ENCODE measurements at places on chromosomes 3 and 15.

DNA sequence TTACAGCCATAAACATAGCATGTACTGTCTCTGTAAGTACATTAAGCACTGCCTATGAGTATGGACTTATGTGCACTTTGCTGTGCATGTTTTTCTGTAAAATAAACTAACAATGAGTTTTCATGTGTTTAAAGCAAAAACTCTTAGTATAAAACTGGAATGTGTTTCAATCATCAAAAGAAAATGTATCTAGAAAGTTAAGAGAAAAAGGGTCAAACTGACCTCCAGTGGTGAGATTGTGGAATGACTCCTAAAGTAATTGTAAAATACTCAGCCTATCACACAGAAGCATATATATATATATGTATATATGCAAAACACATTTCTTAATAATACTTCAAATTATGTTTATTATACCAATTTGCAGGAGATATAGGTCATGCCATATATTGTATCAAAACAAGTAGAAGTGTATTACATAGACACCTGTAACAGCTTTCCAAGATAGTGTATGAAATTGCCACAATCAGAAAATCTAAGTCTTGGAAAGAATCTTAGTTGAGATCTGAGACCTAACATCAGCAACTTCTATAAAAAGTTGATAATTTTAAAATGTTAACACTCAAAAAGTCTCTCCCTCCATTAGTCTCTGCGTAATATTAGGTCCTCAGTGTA lies 199.6 kb downstream of the FMN1 start:
- DNase-seq, result peak; percentile 8

GRCh38 chr15:65884511-65884910 lies 15.2 kb downstream of the RAB11A start:
- no peak for DNase-seq

GRCh38 chr3:197501496-197501878 lies 54.3 kb downstream of the BDH1 start:
- no peak for DNase-seq

GRCh38 chr3:7271631-7272030 lies 410.7 kb downstream of the GRM7 start:
- DNase-seq, result no peak

GRCh38 chr3:180881065-180881801 lies 31.2 kb upstream of the FXR1 start:
- no peak for DNase-seq

GRCh38 chr15:29924750-29925149 lies 102.5 kb upstream of the TJP1 start:
- peak; percentile 63 for DNase-seq

GRCh38 chr15:74036271-74037170 lies 42.0 kb downstream of the PML start:
- peak; percentile 56 for DNase-seq

GRCh38 chr3:153166206-153166605 lies 4.2 kb downstream of the RAP2B start:
- DNase-seq, result no peak

DNA sequence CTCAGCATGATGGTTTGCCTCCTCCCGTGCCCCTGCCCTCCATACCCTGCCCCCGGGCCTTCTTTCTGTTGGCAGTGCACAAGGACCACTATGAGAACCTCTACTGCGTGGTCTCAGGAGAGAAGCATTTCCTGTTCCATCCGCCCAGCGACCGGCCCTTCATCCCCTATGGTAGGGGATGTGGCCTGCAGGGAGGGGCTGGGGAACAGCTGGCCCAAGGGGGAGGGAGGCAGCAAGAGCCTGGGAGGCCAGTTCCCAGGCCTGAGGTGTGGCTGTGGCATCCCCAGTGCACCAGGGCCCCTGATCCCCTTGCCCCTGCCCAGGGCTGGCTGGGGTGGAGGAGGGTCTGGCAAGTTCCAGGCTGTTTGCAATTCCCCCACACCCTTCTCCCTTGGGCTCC lies 2.6 kb upstream of the PLA2G4B start:
- DNase-seq, result no peak

GRCh38 chr3:43695863-43696262 lies 5.1 kb downstream of the ABHD5 start:
- no peak for DNase-seq

DNA sequence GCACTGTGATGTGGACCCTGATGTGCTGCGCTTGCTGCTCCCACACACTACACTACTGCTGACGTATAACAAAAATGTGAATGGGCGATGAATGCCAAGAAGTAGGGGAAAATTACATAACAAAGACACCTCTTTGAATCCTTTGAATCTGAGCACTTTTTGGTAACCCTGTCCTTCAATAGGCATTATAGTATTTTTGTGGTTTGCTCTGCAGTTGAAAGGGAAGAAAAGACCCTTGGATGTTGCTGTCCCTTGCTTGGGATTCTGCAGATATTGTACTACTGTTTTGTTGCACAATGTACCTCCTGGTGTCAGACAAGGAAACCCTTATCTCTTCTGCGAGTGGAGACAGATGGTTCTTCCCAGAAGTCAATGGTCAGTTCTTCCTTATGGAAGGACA lies 124.8 kb upstream of the UBE3A start:
- no peak for DNase-seq

DNA sequence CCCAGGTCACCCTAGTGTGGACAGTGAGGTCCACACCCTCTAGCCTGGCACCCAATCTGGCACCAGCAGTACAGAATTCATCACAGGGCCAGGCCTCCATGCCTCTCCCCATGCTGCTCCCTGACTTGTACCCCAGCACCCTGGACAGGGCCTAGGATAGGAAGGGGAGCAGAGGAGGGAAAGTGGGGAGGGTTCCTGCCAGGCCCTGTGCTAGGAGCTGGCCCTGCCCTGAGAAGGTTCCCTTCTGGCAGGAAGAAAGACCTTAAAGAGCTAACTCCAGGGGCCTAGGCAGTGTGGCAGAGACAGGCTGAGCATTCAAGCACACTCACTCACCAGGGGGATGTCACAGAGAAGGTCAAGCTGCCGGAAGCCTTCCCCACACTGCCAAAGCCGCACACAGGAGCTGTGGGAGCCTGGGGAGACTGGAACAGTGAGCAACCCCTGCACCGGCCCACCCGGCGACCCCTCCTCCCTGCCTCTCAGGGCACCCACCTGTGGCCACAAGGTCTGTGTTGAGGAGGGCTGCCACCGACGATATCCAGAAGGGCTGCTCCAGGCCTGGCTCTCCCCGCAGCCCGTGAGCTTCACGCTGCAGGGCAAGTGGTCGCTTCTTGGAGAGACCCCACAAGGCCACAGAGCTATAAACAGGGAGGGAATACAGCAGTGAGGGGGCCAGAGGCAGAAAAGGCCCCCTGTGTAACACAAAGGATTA lies 7.4 kb downstream of the RRP9 start:
- no peak for DNase-seq

DNA sequence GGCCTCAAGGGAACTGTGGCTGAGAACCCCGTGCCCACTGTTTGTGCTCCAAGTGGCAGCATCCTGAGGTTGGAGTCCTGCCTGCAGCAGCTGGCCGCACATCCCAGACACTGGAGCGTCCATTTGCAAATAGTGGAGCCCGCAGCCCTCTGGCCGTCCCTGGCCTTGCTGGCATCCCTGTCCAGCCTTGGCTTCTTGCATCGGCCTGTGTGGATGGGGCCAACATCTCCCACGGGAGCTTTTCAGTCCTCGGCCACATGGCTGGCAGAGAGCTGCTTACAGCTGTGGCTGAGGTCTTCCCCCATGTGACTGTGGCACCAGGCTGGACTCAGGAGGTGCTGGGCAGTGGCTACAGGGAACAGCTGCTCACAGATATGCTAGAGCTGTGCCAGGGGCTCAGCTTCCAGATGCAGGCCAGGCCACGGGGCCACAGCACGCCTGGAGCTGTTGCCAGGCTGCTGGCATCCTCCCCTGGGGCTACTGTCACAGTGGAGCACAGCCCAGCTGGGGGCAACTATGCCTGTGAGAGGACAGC lies 71.2 kb downstream of the FAM43A start:
- no peak for DNase-seq

DNA sequence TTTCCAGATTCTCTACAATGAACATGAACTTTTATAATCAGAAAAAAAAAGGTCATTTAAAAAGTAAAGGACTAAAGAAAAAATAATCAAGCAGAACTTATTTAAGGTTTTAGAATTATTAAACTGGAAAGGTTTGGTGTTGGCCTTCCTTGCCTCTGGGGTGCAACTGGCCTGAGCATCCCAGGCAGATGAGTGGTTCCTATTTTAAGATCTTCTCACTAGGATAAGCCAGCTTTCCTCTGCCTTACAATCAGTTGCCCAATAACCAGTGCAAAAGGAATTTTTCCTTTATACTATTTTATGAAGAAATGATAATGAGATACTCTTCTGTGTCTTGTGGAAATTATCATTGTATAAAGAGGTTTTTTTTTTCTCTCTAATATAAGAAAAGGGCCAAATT lies 56.6 kb downstream of the SEC22A start:
- DNase-seq, result no peak

DNA sequence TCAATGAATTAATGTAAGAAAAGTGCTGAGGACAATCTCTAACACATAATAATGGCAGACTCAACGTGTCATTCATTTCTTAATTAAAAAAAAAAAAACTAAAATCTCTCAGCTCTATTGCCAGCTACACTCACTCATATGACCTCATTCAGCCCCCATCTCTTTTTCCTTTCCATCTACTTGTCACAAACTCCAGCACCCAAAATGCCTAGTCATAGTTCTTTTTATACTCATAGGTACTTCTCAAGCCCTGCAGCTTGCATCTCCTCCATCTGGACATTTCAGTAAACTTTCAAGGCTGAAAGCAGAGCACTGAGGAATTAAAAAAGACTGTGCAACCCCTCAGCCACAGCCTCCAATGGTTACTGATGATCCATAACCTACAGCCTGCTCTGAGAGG lies 109.8 kb downstream of the PLCH1 start:
- DNase-seq, result no peak

DNA sequence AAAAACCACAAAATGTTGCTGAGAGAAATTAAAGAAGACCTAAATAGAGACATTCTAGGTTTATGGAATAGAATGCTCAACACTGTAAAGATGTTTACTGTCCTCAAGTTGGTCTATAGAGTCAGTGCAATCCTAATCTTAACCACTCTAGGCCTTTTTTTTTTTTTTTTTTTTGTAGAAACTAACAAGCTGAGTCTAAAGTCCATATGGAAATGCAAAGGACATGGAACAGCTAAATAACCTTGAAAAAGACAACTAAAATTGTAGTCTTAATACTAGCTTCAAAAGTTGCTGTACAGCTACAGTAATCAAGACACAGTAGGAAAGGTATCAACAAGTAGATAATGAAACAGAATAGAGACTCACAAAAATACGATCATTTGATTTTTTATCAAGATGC lies 32.9 kb downstream of the CDV3 start:
- DNase-seq, result no peak

- DNase-seq, result no peak
These were observed 354.4 kb downstream of the TUSC7 start for GRCh38 chr3:117063930-117064329.

- no peak for DNase-seq
These were observed 15.5 kb downstream of the TRAK1 start for GRCh38 chr3:42106646-42107045.

GRCh38 chr15:95663156-95664100 lies 667.1 kb upstream of the NR2F2 start:
- DNase-seq, result no peak

GRCh38 chr15:50590288-50590687 lies 43.8 kb upstream of the USP50 start:
- DNase-seq, result no peak

DNA sequence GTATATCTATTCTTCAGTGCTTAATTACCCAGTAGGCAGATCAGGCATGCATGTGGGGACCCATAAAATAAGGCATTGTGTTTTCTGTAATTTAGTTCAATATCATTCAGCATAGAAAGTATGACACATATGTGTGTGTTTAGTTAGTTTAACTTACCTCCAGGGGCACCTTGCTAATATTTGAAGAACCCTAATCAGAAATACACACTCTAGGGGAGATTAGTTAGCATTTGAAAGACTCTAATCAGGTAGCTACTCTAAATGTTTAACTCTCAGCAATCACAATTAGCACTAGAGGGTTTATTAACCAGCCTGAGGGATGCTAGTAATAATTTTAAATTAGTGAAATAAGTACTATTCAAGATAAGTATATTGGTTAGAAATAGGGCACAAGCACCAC lies 104.5 kb downstream of the ECT2 start:
- no peak for DNase-seq

GRCh38 chr3:164332831-164333802 lies 745.2 kb downstream of the SI start:
- DNase-seq, result no peak

DNA sequence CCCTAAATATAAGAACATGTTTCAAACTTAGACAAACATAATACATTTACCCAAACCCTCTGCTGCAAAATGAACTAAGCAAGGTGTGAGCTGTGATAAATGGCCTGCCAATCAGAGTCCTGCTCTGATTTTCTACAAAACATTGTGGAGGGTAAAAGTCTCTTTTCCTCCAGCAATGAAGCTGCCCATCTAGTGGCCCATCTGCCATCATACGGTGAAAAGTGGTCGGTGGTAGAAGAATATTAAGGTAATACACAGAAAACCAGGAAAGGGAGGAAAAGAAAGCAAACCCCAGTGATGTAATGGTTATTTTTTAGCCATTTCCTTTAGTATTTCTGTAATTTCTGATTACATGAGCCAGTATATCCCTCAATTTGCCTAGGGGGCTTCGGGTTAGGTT lies 838.1 kb downstream of the TBL1XR1 start:
- DNase-seq, result no peak

DNA sequence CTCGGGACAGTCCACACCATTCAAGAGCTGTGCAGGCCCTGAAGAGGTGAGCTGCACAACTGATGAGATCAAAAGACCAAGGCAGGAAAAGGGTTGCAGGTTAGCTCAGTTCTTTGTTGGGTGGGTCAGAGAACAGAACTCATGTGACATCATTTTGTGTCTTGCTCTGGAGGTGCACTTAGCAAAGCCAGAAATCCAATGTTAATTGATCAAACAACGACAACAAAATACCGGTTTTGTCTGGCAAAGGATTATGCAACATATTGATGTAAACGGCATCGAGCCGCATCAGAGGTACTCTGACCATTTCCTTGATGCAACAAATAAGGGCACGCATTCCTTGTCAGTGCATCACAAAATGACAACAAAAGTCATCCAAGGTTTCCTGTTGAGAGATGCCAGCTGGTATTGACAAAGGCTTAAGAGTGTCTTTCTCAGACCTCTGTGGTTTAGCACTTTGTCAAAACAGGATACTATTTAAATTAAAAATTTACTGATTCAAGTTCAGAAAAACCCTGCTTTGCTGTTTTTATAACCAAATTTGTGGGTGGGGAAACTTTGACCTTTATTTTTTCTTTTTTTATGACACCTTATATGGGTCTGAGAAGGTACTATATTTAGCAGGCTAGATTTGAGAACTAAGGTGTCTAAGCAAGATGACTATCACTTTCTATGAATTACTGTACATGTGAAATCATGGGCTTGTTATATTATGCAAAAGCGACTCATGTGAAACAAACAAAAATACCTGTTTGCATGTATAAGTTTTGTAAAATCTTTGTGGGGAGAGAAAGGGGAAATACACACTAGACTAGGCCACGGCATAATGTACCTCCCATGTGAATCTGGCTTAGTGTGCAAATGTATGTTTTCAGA lies 496.1 kb downstream of the FOXP1 start:
- no peak for DNase-seq

DNA sequence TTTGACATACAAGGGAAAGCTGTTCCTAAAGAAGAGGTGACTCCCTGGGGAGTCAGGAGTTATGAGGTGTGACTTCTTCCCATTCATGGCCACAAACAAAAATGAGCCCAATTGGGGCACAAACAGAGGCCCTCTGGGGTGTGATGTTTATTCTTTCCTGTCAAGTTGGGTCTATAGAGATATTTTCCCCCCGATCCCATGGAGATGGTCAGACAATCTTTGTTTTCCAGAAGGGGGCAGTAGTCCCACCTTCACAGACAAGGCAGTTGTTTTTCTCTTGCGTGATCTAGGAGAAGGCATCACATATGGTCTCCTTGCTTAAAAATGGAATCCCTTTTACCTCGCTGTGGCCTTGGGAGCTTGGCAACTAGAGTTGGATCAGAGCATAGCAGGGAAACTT lies 110.3 kb downstream of the MFSD1 start:
- DNase-seq, result no peak
